Temporal lobe (tissue), 4 donors: ENCODE measurements at places on chromosomes 11 and 22. TPM values are rescaled to one million over a fixed set of nuclear protein-coding genes. Genes with fewer than 3 reads are reported as not detected.

The TRIM22 gene
- 10.6 TPM for total RNA-seq

The LARGE1 gene
- total RNA-seq = 31.2 TPM

The RRP8 gene
- total RNA-seq = 9.8 TPM

The KCNE3 gene
- 0.98 TPM for total RNA-seq

The MOV10L1 gene
- 2.5 TPM for total RNA-seq

The PNPLA5 gene
- 0.25 TPM for total RNA-seq

The DNAJB7 gene
- not detected for total RNA-seq

The OSM gene
- 0.25 TPM for total RNA-seq

The BAIAP2L2 gene
- 0.25 TPM for total RNA-seq

The OR2AT4 gene
- total RNA-seq = not detected

The HEPHL1 gene
- not detected for total RNA-seq

The PICALM gene
- 676 TPM for total RNA-seq

The DDI1 gene
- not detected for total RNA-seq

The SUSD2 gene
- 0.25 TPM for total RNA-seq

The SYCE3 gene
- total RNA-seq = not detected

The CHRM1 gene
- total RNA-seq = 8.9 TPM

The OR5W2 gene
- not detected for total RNA-seq

The FANCF gene
- total RNA-seq = 17.2 TPM

The C11orf87 gene
- 38.8 TPM for total RNA-seq

The FXYD2 gene
- 0.49 TPM for total RNA-seq

The GDPD4 gene
- not detected for total RNA-seq

The PHOX2A gene
- not detected for total RNA-seq

The PANX2 gene
- total RNA-seq = 3.2 TPM

The NCAM1 gene
- total RNA-seq = 514 TPM
